ENCODE measurements at places on chromosomes 2 and 18.

GRCh38 chr2:111535404-111535803 lies 348.6 kb downstream of the ANAPC1 start:
- no peak for DNase-seq

DNA sequence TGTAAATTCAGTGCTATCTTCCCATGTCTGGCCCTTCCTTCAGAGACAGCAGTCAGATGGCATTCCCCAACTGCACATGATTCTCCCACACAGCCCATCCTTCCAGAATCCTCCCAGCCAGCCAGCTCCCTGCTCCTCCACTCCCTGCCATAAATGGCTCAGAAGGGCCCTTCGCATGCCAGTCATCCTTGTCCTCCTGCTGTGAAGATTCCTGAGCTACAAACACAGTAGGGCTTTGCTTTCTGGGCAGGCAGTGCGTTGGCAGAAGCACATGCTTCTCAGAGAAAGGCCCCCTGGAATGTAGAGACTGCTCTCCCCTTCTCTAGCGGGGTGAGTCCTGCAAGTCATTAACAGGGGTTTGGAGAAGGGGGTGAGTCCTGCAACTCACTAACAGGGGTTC lies 71.9 kb downstream of the TEX51 start:
- no peak for DNase-seq

GRCh38 chr2:78154586-78154985 lies 632.4 kb upstream of the LRRTM4 start:
- DNase-seq = no peak

- DNase-seq = no peak
Measured at GRCh38 chr2:149873936-149874335, 286.4 kb upstream of the MMADHC start.

- no peak for DNase-seq
Measured at GRCh38 chr18:51545446-51545845, 348.0 kb upstream of the MEX3C start.

DNA sequence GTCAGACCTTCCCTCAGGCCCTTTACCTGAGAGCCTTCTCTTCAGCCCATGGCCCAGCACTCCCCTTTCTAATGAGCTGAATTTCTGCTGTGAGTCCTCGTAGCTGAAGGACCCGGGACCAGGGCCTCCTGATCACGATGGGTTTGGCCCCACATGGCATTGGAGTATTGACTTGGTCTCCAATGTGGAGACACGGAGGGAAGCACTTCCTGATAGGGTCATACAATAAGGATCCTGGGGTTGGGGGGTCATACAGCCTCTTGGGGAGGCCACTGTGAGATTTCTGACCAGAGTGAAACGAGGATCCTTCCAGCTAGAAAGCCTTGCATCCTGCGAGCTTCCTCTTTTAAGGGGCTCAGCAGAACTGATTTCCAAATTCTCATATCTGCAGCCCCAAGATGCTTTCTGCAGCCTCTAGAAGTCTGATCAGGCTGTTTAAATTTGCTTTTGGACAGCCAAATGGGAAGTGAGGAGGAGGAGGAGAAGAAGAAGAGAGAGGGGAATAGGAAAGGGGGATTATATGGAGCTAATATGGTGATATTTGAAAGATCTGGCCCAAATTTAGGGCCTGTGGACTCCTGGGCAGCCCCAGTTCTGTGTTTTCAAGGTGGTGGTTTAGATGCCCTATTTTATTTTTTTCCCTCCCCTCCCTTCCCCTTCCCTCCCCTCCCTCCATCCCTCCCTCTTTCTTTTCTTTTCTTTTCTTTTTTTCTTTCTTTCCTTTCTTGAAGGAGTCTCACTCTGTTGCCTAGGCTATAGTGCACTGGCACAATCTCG lies 38.9 kb downstream of the RHOB start:
- no peak for DNase-seq

DNA sequence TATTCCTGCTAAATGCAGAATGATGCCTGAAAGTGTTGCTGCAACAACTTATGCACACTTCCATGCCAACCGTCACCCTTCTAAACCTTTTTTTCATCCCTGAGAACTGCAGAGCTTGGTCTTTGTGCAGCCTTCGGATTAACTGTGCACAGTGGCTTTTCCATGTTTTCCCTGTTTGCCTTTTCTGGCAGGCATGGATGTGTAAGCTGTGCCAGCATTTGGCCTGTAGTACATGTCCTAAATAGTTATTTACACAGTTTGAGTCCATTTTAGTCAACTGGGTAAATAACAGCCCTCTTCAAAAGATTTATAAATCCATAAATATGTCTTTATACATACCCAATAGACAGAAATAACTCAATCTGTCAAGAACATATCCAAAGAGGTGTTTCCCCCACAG lies 31.5 kb downstream of the MEIS1 start:
- no peak for DNase-seq

GRCh38 chr18:7632152-7633098 lies 65.3 kb downstream of the PTPRM start:
- DNase-seq = no peak
